ENCODE measurements at places on chromosomes 7 and 10.
A peak's percentile ranks its signal among the peaks of the same experiment; 100 is the strongest.

- no peak for DNase-seq
Measured at GRCh38 chr10:99766302-99766681, 16.1 kb upstream of the ABCC2 start.

DNA sequence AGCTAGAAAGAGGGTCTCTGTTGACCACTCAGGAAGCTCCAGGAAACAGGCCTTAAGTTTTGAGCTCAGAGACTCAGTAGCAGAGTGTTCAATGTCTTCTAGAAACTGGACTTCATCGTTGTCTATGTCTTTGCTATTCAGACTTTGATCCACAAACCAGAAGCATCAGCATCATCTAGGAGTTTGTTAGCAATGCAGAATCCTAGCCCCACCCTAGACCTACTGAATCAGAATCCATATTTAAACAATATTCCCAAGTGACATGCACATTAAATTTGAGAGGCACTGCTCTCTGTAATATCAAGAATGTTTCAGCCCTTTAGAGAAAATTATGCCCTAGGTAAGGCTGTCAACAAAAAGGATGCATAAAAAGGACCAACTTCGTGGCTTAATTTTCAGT, 12.9 kb upstream of the OGDHL start:
- DNase-seq = no peak

DNA sequence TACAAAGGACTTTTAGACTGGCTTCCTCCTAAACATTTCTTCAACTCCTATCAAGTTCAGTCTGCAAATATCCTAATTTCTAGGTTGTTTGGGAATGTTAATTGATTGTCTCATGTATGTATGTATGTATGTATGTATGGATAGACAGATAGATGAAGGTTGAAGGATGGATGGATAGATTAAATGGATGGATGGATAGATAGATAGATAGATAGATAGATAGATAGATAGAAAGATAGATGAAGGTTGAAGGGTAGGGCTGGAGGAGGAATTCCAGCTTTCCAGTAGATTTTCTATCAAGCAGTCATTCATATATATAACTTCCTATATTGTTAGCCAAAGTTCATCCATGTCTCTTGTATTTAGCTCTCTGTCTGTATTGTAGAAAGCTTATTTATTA, 85.8 kb downstream of the KAT6B start:
- no peak for DNase-seq

DNA sequence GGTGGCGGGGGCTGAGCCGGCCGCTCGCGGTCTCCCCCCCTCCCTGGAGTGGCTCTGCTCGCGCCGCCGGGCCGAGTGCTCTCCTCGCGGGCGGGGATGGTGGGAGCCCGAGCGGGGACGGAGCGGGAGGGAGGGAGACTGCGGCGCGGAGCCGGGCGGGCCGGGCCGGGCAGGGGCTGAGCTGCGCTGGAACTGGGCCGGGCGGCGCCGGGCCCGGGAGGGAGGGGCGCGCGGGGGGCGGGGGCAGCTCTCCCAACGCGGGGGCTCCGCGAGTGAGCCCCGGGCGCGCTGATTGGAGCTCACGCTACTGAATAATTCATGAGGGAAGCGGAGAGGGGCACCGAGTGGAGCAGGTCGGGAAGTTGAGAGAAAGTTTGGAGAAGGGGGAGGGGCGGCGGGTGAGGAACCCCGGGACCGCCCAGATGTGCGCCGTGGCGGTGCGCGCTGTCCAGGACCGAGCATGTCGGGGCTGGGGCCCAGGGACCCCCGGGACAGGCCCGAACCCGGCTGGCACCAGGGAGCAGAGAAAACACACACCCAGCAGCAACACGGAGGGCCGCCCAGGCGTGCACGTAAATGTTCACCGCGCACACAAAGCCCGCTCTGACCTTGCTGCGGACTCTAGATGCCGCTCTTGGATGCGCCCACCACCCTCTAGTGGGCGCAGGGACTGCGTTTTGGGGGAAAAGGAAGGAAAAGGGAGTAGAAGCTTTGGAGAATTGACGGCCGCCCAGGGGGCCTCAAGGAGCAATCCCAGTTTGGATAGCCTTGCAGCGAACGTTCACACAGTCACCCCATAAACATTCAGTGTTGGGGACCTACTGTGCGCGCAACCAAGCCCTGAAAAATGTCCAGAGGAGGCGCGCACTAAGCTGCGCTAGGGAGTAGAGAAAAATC, at the start of gene EPHB4:
Gene EPHB4 (minus strand): TSS at position 194 of the 897 bp plus-strand sequence. CDS start 493 bp downstream, outside the sequence.
- peak; percentile 75 for DNase-seq

All from cerebellar cortex (tissue), 1 donor.